Epithelial cell of proximal tubule (primary cell): ENCODE measurements at places on chromosomes 3 and 15.
A peak's percentile ranks its signal among the peaks of the same experiment; 100 is the strongest.

DNA sequence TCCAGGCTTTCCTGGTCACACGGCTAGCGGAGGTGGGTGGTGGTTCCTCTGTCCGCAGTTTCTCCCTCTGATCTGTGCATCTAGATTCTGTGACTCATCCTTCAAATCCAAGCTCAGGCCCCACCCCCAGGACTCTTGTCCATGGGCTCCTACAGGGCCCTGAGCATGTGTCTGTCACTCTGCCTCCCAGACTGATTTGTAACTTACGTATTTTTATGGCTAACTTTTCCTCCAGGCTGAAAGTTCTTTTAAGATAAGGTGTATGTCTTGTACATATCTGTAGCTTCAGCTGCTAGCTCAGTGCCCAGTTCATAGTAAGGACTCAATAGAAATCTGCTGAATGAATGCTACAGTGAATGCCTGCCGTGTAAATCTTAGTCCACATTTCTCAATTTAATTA is 8.0 kb downstream of the ESYT3 start:
- DNase-seq, result no peak

DNA sequence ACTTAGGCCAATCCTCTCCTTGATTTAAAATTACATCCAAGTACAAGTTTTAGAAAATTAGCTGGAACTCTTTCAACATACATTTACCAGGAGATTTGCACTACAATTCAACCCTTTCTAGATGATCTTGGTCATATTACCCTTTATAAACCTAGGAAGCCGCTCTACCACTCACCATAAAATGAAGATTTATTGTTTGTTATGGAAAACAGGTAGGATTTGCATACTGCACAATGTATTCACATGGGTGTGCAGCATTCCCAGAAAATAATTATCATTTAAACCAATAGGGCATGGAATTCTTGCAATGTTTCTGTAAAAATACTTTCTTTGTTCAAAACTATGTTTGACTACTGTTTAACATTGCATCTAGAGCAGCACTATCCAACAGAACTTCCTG is 18.4 kb upstream of the RETNLB start:
- DNase-seq, result no peak

GRCh38 chr15:29034151-29034550 is 148.4 kb downstream of the APBA2 start:
- DNase-seq, result no peak

DNA sequence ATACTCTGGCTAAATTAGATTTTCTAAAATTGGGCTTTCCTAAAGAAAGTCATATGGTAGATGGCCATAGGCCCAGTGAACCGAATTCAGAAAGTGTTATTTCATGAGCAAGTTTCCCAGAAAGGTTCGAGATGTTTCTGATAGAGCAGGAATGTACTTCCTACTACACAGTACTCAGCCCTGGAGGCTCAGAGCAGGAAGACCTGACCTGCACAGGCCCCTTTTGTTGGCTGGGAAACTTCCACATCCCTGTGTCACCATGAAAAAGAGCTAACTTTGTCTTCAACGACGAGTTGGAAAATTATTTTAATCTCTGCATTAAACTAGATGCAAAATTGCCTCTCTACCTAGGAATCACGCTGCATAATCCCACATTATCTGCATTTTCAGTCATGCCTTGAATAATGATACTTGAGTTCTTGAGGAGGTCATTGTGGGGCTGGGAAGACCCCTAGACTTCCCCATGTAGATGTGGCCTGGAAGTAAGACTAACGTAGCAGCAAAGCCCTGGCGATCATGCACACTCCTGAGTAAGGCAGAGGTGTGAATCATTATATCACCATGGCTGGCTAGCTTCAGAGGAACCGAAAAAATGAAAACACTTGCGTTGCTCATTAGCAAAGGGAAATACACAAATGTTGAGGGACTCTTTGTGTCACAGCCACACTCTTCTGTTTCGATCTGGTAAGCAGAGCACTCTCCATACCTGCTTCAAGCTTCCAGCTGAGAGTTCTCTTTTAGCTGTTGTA is 47.1 kb downstream of the CMTM7 start:
- no peak for DNase-seq

- DNase-seq, result no peak
These were observed 56.7 kb upstream of the CNTN4 start for GRCh38 chr3:2041931-2042330.

- DNase-seq, result no peak
These were observed 117.5 kb downstream of the PGPEP1L start for GRCh38 chr15:98889930-98890695.

- DNase-seq, result no peak
These were observed 12.6 kb upstream of the GRIP2 start for GRCh38 chr3:14552717-14553116.

- no peak for DNase-seq
These were observed 78.5 kb downstream of the TRAK1 start for GRCh38 chr3:42169579-42170120.

- no peak for DNase-seq
These were observed 225.3 kb upstream of the KCNMB2 start for GRCh38 chr3:178310949-178311348.

GRCh38 chr3:177336873-177337450 is 139.7 kb upstream of the TBL1XR1 start:
- no peak for DNase-seq

DNA sequence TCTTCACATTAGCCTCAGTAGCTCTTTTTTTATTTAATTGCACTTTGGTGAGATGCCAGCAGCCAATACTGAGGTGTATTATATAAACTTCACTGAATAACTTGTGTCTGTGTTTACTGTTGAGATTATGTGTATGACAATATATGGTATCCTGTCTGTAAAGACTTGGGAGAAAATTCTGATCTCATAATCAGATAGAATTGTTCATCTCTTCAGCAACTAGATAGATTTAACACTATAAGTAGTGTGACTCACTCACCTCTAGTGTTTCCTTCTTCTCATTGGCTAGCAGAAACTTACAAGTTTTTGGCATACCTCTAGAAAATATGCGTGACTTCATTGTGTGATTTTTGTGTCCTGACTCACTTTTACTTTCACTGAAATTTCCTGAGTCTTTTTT is 67.6 kb upstream of the TGFBR2 start:
- DNase-seq, result peak; percentile 40

DNA sequence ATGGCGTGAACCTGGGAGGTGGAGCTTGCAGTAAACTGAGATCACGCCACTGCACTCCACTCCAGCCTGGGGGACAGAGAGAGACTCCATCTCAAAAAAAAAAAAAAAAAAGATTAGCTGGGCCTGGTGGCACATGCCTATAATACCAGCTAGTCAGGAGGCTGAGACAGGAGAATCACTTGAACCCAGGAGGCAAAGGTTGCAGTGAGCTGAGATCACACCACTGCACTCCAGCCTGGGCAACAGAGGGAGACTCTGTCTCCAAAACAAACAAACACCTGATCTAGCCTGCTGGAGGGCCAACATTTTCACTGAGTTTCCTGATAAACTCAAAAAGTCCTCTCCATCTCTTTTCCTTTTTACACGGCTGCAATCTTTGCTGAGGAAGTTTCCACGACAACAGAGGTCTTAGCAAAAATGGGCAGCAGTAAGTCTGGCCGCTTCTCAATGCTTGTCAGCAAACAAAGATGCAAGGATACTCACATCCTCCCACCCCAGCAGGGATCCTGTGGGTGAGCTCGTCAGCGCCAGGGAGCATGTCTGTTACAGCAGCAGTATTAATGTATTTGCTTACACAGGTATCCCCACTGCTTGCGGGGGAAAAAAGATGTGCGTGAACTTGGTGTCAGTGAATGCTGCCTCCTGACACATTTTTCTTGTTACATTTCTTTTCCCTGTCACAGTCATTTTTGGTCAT is 21.0 kb upstream of the CCDC174 start:
- DNase-seq, result no peak

DNA sequence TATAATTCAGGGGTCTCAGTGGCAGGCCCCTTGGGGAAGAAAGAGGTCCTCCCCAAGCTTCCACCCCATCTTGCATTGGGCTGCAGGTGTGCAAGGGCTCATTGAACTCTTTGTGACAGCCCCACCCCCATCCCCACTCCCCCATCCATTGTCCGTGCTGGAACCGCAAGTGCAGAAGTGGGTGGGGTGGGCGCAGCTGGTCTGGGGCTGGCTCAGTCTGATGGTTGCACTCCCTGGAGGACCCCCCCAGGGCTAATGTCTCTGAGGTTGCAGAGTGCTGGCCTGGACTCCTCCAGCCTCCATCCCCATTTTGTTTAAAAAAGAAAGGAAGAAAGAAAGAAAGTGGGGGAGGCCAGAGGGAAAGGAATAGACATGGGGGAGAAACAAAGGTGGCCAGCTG is 42.3 kb upstream of the ARL8B start:
- no peak for DNase-seq

DNA sequence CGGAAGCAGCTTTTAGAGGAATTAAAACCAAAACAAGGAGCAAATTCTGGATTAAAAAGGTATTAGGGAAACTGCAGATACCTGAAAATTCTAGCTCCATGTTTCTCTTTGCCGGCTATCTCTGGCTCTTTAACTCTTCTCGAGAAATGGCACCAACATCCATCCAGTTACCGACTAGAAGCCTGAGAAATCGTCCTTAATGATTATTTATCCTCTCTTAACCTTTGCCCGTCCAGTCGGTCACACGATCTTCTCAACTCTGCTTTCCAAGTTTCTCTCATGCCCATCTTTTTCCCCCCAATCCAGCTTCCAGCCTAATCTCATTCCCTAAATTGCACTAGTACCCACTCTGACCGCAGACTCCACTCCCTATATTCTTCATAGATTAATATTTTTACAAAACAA is 596 bp upstream of the SGO1 start:
- no peak for DNase-seq

DNA sequence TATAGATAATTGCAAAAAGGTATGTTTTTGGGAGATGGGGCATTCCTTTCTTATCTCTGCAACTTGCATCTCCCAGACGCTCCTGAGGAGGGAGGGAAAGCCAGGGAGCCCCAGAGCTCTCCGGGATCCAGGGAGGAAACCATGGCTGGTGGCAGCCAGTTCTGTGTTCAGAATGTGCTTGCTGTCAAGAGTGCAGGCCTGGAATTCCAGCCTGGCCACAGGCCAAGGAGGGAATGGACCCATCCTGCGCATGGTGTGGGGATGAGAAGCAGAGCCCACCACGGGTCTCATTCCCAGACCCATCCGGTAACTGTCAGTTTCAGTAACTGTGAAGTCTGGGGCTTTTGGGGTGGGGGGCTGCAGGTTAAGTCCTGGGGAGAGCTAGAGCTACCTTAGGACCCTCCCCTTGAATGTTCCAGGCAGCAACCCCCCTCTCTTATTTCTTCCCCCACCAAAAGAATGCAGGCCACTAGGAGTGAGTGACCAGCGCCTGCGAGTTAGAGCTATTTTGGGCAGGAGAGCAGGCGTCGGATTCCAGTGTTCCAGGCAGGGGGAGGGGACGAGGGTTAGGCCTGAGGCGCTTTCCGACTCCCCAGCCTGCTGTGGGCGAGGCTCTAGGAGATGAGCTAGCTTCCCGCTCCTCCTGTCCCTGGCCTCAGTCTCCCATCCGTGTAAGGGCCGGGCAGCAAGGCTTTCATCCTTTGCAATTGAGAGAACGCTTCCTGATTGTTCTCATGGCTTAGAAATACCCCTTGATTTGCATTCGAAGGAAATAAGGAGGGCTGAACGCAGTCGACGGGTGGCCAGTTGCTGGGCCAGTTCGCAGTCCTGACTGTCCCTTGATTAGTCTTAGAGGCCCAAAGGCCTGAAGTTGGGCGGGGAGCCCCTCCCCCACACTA is 781 bp upstream of the DAG1 start:
- DNase-seq, result no peak

- DNase-seq, result no peak
These were observed 119.3 kb downstream of the HCN4 start for GRCh38 chr15:73249499-73249898.

DNA sequence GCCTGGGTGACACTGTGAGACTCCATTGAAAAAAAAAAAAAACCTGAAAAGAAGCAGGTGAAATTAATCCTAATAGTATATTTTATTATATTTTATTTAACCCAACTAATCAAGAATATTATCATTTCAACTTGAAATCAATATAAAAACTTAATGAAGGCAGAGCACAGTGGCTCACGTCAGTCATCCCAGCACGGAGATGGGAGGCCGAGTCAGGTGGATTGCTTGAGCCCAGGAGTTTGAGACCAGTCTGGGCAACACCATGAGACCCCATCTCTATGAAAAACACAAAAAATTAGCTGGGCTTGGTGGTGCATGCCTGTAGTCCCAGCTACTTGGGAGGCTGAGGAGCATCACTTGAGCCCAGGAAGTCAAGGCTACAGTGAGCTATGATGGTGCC is 33.3 kb upstream of the SLC41A3 start:
- no peak for DNase-seq

GRCh38 chr3:168512802-168513201 is 417.1 kb upstream of the GOLIM4 start:
- DNase-seq, result no peak

DNA sequence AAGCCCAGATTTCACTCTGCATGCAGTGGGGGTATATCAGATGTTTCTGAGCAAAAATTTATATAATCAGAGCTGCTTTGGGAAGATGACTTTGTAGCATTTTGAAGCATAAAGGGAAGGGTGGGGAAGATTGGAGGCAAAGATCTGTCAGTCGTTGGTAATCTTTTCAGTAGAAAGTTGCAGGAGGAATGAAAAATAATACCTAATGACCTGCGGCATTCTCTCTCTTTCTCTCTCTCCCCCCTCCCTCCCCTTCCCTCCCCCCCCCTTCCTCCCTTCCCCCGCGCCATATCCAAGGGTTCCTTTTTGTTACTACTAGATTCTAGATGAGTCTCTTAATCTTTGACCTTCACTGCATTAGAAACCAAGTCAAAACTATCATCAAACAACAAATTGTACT is 1.5 kb upstream of the DMXL2 start:
- no peak for DNase-seq

DNA sequence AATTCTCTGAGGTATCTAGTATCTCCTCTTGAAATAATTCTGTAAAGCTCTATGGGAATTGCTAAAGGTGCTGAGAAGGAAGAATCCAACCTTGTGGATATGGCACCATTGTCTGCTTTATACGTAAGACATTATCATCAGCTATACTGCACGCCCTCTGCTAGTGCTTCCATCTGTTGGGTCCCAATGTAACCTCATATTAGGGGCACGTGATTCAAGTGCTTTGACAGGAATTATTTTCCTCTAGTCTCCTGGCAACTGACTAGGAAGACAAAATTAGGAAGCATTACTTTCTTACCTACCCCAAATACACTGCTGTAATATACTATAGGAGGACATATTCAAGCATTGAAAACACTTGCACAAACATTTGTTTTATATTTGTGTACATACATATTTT is 24.0 kb downstream of the COPS2 start:
- no peak for DNase-seq

- no peak for DNase-seq
These were observed 32.2 kb upstream of the ABHD17C start for GRCh38 chr15:80662757-80663553.

DNA sequence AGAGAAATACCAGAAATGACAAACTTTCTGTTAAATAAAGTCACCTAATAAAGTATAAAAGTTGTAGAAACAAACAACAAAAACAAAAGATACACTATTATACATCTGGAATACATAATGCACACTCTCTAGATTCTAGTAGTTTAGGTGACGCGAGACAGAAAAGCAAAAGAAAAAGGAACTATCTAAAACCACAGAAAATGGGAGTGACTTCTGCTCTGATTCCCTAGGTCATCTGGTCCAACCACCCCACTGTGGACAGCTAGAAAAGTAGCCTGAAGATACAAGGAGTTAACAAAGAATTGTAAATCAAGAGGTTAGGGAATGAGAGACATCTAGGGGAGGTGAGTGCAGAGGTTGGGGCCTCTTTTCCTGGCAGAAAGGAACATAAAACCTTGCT is 39.1 kb downstream of the DHX36 start:
- no peak for DNase-seq
